Eye (tissue), 1 donor: ENCODE measurements at places on chromosomes 16 and 17.

GRCh38 chr16:14491861-14492529 lies 138.1 kb downstream of the PARN start:
- no peak for DNase-seq

- DNase-seq, result no peak
Observed at GRCh38 chr17:63369233-63369632, 76.9 kb downstream of the CYB561 start.

DNA sequence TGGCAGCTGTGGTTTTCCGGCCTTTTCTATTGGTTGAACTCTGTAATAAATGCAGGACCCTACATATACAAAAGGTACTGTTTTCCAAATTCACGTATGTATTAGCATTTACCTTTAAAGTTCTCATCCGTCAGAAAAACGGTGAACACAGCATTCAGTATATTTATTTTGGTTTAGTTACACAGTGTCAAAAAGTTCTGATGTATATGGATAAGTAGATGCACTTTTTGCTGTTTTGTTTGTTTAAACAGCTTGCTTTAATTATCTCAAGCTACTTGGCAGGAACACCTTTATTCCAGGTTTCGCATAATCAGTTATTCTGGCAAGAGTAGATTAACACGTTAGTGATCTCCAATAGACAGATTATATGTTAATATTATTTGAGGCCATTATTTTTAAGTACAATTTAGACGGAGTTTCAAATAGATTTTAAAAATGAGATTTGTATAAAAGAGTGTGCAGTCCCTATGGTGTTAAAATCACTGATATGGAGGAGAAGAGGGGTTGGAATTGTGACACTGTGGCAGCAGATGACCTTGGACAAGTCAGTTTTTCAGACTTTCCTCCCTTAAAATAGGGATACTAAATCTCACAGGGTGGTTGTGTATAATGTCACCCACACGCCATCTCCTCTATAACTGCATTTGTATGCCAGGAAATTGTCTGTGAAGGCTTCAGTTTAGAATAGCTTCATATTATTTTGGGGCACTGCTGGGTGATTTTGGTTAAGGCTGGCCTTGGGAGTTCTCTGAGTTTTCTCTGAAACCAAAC lies 2.1 kb downstream of the HERPUD1 start:
- DNase-seq, result no peak

- no peak for DNase-seq
Observed at GRCh38 chr17:68238164-68238870, 9.5 kb upstream of the AMZ2 start.

DNA sequence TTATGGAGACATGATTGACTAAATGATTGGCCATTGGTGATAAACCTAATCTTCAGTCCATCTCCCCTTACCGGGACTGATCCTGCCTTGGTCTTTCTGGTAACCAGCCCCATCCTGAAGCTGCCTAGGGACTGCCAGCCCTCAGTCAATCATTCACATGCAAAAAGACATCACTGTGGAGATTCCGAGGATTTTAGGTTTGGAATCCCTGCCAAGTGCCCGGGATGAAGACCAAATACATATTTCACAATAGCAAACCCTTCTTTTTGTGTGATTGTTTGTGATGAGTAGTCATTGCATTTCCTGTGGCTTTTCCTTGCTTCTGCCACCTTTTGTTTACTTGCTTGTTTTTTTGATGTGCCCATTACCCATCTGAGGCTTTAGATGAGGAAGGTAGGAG lies 44.0 kb downstream of the EPN2 start:
- DNase-seq, result no peak

DNA sequence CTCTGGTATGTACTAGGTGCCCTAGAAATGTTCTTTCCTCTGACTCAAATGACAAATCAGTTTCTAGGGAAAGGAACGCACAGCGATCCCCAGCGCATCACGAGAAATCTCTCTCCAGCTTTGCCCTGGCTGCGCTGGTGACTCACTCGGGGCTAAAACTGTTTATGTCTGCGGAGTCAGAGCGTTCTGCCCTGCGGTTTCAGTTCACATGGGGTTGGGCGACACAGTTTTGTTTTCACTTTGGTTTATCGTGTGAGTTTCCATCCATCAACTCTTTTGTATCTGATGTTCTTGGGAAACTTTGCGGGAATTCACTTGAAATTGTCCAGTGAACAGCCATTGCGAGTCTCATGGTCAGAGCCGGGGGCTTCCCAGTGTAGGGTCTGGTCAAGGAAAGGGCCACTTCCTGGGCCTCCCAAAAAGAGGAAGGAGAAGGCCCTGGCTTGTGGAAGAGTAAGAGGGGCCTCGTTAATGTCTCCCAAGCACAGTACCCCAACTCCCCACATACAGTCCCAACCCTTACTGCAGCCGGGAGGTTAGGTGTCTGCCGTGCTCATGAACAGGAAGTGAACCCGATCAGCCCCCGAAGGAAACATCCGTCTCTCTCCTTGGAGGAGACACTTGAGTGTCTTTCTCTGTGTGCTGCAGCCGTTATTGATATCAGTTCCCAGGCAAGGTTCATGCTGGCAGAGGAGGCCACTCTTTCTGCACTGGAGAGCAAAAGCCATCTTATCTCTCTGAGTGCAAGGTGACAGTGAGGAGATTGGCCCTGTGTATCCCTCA lies 643.2 kb downstream of the WWOX start:
- no peak for DNase-seq

GRCh38 chr16:74297145-74297665 lies 591 bp downstream of the PSMD7 start:
- peak; percentile 60 for DNase-seq

GRCh38 chr16:59593194-59593661 lies 859.1 kb upstream of the GOT2 start:
- peak; percentile 9 for DNase-seq

DNA sequence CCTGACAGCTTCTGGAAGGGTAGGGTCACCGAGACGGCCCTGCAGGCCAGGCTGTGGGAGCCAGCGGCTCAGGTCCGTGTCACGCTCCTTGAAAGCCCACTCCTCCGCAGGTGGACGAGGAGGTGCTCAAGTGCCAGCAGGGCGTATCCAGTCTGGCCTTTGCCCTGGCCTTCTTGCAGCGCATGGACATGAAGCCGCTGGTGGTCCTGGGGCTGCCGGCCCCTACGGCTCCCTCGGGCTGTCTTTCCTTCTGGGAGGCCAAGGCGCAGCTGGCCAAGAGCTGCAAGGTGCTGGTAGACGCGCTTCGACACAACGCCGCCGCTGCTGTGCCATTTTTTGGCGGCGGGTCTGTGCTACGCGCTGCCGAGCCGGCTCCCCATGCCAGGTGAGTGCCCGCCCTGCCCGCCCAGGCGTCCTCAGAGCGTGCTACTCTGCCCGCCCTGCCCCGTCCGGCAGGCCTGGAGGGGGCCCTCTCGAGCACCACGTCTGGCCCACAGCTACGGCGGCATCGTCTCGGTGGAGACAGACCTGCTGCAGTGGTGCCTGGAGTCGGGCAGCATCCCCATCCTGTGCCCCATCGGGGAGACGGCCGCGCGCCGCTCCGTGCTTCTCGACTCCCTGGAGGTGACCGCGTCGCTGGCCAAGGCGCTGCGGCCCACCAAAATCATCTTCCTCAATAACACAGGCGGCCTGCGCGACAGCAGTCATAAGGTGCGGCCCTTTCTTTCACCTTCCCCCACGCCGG lies 1.3 kb downstream of the NAGS start:
- peak; percentile 55 for DNase-seq
